ENCODE measurements at places on chromosomes 11 and 22.

- H3K36me3 ChIP-seq: no peaks in the 10 kb centered on the region
- no peak overlapping the region for H3K27ac ChIP-seq
- DNase-seq: no peak
- no peak overlapping the region for H3K4me3 ChIP-seq
Observed at GRCh38 chr11:135023499-135023898, 611.5 kb upstream of the B3GAT1 start.

- H3K27ac ChIP-seq: no peak overlapping the region
- no peak for DNase-seq
- no peaks in the 10 kb centered on the region for H3K4me1 ChIP-seq
- no peaks in the 10 kb centered on the region for H3K36me3 ChIP-seq
Observed at GRCh38 chr11:8344346-8344745, 80.7 kb upstream of the LMO1 start.

- DNase-seq: no peak
- H3K4me1 ChIP-seq: no peaks in the 10 kb centered on the region
- no peaks in the 10 kb centered on the region for H3K27me3 ChIP-seq
Observed at GRCh38 chr11:88604260-88604659, 266.7 kb upstream of the CTSC start.

DNA sequence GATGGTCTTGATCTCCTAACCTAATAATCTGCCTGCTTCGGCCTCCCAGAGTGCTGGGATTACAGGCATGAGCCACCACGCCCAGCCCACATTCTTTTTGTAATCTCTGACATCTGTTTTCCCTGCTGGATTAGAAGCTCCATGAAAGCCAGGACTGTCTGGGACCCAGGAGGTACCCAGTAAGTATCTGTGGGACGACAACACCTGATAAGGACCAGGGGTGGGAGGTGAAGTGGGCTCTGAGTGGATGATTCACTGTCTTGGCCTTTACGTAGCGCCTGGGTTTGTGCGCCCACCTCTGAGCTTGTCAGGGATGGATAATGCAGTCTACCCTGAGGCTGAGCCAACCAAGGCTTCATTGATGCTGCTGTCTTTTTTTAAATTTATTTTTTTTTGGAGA is 118.8 kb downstream of the ABTB2 start:
- DNase-seq: no peak
- H3K4me3 ChIP-seq: no peak overlapping the region
- H3K4me1 ChIP-seq: peaks cover 7% of the 10 kb centered on the region

GRCh38 chr11:128575174-128575960 is 12.0 kb downstream of the ETS1 start:
- H3K4me1 ChIP-seq: peaks cover 17% of the 10 kb centered on the region
- H3K4me3 ChIP-seq: no peak overlapping the region
- no peaks in the 10 kb centered on the region for H3K36me3 ChIP-seq
- H3K27ac ChIP-seq: peak overlapping the region; percentile 22
- DNase-seq: no peak

GRCh38 chr11:18768978-18769377 is 22.6 kb downstream of the PTPN5 start:
- H3K4me1 ChIP-seq: no peaks in the 10 kb centered on the region
- H3K36me3 ChIP-seq: no peaks in the 10 kb centered on the region
- no peaks in the 10 kb centered on the region for H3K27me3 ChIP-seq
- no peak overlapping the region for H3K4me3 ChIP-seq
- no peak for DNase-seq
- no peak overlapping the region for H3K27ac ChIP-seq

DNA sequence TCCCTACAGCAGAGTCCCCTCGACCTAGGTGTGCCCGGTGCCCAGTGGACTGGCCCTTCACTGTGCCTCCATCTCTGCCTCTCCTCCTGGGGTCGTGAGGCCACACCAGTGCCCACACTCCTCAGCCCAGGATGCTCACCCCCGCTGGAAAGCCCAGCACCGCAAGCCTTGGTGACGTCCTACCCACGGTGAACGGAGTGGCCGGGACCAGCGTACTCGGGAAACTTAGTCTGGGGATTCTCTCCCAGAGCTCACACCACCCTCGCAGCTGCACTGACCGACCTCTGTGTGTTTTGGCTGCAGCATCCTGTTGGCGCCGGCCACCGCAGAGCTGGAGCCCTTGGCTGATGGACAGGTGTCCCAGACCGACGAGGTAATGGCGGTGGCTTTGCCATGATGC is 35.5 kb upstream of the KRTAP5-7 start:
- no peaks in the 10 kb centered on the region for H3K4me1 ChIP-seq
- H3K4me3 ChIP-seq: no peak overlapping the region
- no peak overlapping the region for H3K27ac ChIP-seq
- DNase-seq: no peak
- no peaks in the 10 kb centered on the region for H3K27me3 ChIP-seq
- H3K36me3 ChIP-seq: peaks cover 67% of the 10 kb centered on the region

DNA sequence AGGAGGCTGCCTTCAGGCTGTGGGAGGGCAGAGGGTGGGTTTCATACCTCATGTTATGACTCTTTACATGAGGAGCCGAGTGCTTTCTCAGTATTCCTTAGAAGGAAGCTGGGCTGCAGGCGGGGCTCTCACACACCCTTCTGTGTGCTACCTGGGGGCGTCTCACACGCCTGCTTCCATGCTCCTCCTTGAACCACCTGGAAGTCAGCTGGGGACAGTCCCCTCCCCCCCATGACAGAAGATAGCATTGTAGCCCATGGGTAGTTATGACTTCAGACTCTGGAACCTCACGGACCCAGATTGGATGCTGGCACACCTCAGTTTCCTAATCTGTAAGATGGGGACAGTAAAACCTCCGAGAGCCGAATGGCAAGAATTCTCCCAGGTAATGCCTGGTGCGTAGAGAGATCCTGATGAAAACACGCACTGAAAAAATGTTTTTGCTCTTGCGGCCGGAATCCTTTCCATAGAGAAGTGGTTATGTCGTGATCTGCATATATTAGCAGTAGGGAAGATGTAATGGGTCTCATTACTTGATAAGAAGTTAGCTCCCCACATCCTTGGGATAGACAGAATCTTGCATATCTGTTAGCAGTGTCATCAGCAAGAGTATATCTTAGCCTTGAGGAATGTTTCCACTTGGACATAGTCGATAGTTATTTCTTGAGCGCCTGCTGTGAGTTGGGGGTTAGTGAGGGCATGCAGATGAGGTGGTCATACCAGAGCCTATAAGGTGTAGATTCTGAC is 4.9 kb downstream of the DAGLA start:
- H3K27ac ChIP-seq: no peak overlapping the region
- H3K36me3 ChIP-seq: no peaks in the 10 kb centered on the region
- peaks cover 15% of the 10 kb centered on the region for H3K4me1 ChIP-seq
- no peak for DNase-seq
- peaks cover 11% of the 10 kb centered on the region for H3K27me3 ChIP-seq
- H3K4me3 ChIP-seq: no peak overlapping the region
